Stimulated activated CD8-positive, alpha-beta memory T cell treated with anti-CD3 and anti-CD28 coated beads, Interleukin-4, amount 100 ng/mL, for 1 hour (primary cell): ENCODE measurements at places on chromosomes 1 and 21.
A peak's percentile ranks its signal among the peaks of the same experiment; 100 is the strongest.

DNA sequence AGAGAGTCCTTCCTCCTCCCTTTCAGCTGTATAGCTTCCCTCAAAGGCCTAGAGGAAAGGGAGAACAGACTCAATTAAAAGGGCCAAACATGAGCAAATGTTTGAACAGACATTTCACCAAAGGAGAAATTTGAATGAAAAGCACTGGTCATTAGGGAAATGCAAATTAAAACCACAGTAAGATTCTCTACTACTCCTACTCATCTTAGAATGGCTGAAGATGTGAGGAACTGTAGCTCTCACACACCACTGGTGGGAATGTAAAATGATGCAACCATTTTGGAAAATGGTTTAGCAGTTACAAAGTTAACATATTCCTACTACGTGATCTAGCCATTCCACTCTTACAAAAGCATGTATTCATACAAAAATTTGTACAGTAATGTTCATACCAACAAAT lies 253.0 kb upstream of the HOOK1 start:
- DNase-seq = no peak

GRCh38 chr1:18907917-18908845 lies 5.8 kb upstream of the ALDH4A1 start:
- no peak for DNase-seq

GRCh38 chr21:42513151-42513984 lies at the start of gene SLC37A1:
SLC37A1 (plus strand) TSS chr21:42513852; CDS start chr21:42518455, 4,603 bp downstream.
- no peak for DNase-seq

GRCh38 chr1:168365719-168366479 lies 85.2 kb downstream of the TBX19 start:
- DNase-seq = no peak

GRCh38 chr1:117633936-117634335 lies 28.1 kb downstream of the TENT5C start:
- no peak for DNase-seq

- DNase-seq = no peak
These were observed 42.2 kb downstream of the CLDN14 start for GRCh38 chr21:36437745-36438128.

DNA sequence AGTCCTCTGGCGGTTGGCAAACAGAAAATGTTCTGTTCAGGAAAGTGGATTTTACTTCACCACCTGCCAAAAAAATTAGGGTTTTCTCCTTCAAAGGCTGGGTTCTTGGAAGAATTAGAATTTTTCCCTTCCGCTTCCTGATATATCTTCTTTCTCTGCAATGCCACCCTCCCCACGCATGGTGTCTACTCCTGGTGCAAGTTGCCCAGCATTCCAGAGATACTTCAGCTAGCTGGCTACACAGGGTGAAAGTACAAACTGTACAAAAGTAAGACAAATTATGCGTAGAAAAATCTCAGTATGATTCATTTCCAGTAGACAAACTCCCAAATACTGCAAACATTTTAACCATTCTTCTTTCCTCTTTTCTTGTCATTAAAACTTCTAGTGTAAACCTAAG lies 430.1 kb upstream of the ESRRG start:
- DNase-seq = no peak

GRCh38 chr1:91804546-91805023 lies 81.4 kb downstream of the TGFBR3 start:
- DNase-seq = peak; percentile 48
